Stimulated activated CD8-positive, alpha-beta memory T cell treated with anti-CD3 and anti-CD28 coated beads, Interleukin-7, amount 100 ng/mL, for 48 hours (primary cell): ENCODE measurements at places on chromosomes 2 and 18.

DNA sequence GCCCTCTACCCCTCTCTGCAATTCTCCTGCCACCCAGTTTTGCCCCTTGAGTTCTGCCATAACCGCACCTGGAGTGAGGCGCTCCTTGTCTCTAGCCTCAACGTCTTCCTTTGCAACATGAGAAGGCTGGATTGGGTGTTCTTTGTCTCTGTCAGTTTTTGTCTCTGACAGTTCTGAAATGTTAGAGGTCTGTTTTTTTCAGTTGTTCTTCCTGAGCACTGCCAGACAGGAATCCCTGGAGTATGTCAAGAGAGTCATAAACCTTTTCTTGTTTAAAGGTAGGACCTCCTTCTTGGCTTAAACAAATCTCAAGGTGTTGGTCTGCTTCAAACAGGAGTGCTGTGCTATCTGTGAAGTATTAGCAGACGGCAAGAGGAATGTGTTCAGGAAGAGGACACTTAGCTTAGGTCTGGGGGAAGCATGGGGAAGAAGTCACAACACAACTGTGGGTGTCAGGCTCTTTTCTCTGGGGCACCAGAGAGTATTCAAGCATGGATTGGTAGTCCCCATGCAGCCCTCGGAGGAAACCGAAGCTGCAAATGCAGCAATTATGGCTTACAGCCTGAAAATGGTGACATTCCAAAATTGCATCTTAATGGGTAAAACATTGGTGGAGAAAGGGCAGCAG is 32.3 kb downstream of the AFF3 start:
- no peak for DNase-seq

GRCh38 chr2:118050386-118050785 is 36.5 kb upstream of the CCDC93 start:
- DNase-seq: no peak

DNA sequence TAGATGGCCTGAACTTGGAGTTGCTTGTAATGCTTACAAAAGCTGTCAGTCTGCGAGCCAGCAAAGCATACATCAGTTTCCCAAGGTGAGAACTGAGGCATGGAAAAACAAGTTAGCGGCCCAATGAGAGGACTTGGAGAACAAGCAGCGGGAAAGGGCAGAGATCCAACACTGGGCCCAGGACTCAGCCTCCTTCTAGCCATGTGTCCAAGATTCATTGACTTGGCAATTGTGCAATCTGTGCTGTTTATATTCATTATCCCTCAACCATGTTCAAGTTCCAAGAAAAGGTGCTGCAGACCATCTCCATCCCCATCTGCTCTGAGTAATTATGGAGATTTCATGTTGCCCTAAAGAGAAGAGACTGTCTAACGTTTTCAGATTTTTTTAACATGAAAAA is 187.4 kb downstream of the ALK start:
- DNase-seq: no peak

GRCh38 chr18:76564117-76564516 is 69.1 kb upstream of the ZNF516 start:
- no peak for DNase-seq

DNA sequence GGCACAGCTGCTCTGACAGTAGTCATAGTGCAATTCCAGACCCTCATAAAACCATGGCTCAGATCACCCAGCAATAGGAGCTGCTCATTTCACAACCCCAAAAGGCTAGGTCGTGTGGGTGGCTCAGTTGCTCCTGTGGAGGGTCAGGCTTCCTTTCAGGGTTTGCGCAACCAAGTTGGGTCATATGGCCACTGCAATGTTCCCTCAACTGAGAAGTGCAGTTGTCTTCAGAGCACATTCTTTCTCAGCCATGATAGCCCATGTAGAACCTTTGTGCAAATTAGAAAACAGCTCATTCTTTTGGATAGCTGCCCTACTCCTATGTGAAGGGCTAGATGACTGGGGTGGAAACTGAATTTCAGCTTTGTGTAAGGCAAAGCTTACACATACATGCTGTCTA is 3.2 kb downstream of the SERPINB13 start:
- DNase-seq: no peak

DNA sequence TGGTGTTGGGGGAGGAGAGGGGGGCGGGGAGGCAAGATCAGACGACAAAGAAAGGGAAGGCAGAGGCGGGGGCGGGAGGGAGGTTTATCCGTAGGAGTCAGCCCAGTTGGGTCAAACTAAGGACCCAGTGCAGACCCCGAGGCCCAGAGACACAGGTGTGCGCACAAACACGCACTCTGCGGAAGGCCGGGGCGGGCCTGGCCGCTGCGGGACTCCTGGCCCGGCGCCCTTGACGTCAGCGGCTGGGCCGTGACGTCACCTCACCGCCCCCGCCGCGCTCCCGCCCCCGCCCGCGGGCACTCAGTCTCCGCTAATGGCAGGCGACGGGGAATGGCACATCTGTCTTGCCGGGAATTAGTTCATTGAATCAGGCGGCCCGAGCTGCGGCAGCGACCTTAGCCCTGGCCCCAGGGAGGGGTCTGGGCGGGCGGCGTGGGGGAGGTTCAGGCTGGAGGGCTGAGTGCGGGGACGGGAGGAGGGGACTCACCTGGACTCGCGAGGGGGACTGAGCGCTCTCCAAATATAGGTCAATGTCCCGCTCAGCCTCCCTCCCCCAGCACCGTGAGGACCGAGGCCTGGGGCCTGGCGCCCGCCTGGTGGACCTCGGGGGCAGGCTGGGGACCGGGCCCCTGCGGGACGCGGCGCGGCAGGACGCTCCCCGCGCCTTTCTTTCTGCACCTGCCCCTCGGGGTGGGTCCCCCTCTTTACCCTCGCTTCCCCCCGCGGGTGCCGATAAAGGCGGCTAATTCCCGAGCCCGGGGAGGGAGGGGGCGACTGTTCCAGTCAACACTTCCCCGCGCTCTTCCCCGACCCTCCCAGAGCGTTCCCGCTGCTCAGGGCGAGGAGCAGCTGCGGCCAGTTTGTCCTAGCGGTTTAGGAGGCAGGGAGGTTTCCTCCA is 15.5 kb upstream of the ECEL1 start:
- peak; percentile 16 for DNase-seq

- DNase-seq: no peak
These were observed 71.5 kb downstream of the EDAR start for GRCh38 chr2:108917526-108917925.

- DNase-seq: no peak
These were observed 431.6 kb downstream of the PID1 start for GRCh38 chr2:228839421-228839876.

- DNase-seq: no peak
These were observed 214.9 kb upstream of the SPRED2 start for GRCh38 chr2:65647249-65647842.

- DNase-seq: no peak
These were observed 2.7 kb downstream of the LAPTM4A start for GRCh38 chr2:20048488-20049448.
